T-helper 1 cell (primary cell): ENCODE measurements at places on chromosomes 12 and 14.

- DNase-seq, result no peak
Measured at GRCh38 chr12:94704452-94705306, 54.3 kb upstream of the TMCC3 start.

DNA sequence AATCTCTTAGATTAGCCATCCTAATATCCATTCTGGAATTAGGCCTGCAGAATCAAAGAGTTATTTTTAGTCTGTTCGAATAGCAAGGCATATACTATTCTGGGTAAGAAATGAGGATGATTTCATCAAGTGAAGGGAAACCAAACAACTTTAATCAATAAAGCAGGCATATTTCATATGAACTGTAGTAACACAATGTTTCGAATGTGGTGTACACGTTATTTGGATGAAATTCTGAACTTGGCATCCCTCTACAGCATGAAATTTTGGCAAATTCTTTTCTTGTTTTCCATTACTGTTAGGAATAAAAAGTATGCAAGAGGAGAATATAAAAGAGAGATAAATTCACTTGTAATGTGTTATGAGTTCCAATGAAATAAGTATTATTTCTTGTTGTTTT is 1233.3 kb upstream of the SEL1L start:
- DNase-seq, result no peak

- no peak for DNase-seq
Measured at GRCh38 chr14:79419571-79420327, 791.6 kb downstream of the DIO2 start.

GRCh38 chr12:121026274-121027045 is 10.2 kb upstream of the C12orf43 start:
- no peak for DNase-seq

GRCh38 chr12:27009881-27010301 is 4.3 kb downstream of the TM7SF3 start:
- no peak for DNase-seq
